ENCODE measurements at places on chromosomes 16 and 17.

GRCh38 chr17:9814337-9814945 lies 7.4 kb downstream of the GSG1L2 start:
- DNase-seq, result no peak

GRCh38 chr16:50879873-50880695 lies 138.2 kb downstream of the CYLD start:
- DNase-seq, result no peak

- no peak for DNase-seq
Observed at GRCh38 chr17:64448665-64449512, at the start of gene MILR1. Gene MILR1 (plus strand): TSS chr17:64449115. CDS start chr17:64449169, 54 bp downstream.

DNA sequence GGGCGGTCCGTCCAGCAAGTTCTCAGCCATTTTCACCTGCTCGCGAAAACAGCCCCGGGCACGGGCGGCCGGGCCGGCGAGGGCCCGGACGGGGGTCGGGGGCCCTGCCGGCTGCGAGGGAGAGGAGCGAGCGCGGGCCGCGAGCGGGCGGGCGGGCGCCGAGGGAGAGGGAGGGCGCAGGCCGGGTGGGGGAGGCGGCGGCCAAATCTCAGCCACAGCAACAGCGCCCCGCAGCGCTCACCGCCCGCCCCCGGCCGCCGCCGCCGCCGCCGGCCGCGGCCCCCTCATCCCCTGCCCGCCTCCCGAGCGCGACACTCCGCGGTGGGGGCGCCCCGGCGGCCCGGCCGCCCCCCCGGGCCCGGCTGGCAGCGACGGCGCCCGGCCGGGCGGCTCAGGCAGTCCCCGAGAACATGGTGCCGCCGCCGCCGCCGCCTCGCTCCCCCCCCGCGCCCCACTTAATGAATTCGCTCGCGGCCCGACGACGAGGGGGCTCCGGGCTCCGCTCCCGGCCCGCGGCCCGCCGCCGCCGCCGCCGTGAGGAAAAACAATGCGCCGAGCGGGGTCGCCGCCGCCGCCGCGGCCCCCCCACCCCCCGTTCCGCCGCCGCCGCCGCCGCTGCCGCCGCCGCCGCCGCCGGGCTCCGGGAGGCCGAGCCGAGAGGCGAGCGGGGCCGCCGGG lies 487 bp downstream of the CREBBP start:
- DNase-seq, result peak; percentile 77

- no peak for DNase-seq
Observed at GRCh38 chr16:55207693-55208428, 116.1 kb upstream of the IRX6 start.

GRCh38 chr17:3635474-3636153 lies 436 bp downstream of the SHPK start:
- no peak for DNase-seq

DNA sequence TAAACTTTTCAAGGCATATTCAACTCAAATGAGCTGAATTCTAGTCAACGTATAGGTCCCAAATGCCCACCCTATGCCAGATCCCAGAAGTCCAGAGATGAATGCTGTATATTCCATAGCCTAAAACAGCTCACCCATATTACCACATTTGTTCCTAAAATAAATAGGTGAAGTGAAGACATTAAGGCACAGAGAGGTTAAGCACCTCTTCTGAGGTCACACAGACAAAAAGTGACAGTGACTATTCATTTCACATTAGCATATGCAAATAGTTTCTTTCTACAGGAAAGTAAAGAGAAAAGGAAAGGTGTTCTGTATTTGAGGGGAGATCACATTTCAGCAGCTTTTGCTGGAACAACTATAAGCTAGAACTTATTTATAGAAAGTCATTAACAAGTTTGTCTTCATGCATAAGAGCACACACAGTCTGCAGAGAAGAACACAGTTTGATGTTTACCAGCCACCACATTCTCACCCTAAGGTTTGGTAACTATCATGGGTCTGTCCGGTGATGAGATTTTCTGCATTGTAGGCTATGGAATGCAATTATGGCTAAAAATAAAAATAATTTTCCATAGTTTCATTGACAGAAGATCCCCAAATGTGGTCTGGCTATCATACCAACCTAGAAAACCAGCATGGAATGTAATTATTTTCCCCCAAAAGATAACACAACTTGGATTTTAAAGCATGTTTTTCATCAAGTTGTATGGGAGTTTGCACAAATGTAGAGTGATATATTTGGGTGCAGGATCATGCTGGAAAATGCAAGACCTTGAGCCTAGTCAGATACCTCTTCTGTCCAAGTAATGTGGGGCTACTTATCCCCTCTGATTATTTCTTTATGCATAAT lies 402.1 kb downstream of the UTP18 start:
- no peak for DNase-seq

GRCh38 chr17:76934561-76935320 lies 66.5 kb downstream of the MGAT5B start:
- DNase-seq, result no peak

DNA sequence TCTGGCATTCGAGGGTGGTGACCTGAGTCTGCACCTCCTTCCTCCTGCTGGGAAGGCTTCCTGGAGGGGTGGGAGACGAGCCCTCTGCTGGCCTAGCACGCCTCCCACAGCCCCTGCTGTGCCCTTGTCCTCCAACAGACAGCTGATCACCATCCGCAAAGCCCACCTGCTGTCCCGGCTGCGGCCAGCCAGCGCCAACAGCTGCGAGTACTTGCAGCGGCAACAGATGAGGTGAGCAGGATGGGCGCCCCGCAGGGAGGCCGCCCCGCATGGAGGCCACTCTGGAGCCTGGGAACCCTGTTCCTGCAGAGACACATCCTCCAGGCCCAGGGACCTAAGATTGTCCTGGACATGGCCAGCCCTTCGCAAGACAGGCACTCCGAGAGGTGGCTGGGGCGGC lies 21.6 kb downstream of the UBALD1 start:
- no peak for DNase-seq

DNA sequence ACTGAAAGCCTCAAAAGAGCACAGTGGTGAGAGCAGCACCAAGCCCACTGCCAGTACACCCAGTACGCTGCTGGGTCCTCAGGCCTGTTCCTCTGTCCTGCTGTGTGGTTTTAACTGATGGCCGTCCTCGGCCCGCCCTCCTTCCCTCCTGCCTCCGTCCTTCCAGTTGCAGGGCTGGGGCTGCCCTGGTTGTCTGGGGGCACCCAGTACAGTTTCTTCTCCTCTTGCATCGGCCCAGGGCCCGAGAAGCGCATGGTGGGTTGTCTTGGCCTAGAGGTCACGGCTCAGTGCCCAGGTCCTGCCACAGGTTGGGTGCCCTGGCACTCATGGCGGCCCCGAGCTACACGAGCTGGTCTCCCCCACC lies 70.8 kb upstream of the KCTD5 start:
- DNase-seq, result no peak

DNA sequence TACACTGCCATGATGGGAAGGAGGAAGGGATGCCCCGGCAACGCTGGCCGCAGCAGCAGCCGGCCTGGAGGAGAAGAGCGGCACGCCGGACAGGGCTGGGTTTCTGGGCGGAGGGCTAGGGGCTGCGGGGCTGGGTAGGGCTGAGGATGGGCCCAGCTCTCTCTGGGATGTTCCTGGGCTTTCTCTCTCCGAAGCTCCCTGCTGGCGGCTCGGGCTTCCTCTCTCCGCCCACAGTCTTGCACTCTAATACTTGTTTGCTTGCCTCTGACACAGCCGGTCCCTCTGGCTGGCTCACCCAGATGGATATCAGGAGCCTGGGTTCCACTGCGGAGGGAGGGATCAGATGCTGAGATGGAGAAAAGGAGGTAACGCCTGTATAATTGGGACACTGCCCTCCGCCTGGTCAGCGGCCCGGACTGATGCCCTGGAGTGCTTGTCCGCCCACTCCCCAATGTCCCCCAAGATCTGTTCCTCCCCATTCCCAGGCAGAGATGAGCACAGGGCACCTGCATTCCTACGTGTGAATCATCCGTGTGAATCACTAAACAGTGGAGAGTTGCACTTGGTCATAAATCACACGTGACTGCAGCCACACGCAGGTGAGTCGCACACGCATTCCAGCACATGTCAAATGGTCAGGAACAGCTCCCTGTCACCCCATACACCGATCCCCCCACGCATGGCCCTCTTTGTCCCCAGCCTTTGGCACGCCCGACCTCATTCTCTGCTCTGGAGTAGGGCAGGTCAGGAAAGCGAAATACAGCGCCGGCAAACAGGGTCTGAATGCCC lies at the start of gene ALOXE3:
Gene ALOXE3 (minus strand): TSS at position 535 of the 789 bp plus-strand sequence. CDS start 524 bp downstream, at position 11.
- DNase-seq, result no peak

- DNase-seq, result peak; percentile 43
Observed at GRCh38 chr16:85334718-85335583, 222.7 kb upstream of the CIBAR2 start.

DNA sequence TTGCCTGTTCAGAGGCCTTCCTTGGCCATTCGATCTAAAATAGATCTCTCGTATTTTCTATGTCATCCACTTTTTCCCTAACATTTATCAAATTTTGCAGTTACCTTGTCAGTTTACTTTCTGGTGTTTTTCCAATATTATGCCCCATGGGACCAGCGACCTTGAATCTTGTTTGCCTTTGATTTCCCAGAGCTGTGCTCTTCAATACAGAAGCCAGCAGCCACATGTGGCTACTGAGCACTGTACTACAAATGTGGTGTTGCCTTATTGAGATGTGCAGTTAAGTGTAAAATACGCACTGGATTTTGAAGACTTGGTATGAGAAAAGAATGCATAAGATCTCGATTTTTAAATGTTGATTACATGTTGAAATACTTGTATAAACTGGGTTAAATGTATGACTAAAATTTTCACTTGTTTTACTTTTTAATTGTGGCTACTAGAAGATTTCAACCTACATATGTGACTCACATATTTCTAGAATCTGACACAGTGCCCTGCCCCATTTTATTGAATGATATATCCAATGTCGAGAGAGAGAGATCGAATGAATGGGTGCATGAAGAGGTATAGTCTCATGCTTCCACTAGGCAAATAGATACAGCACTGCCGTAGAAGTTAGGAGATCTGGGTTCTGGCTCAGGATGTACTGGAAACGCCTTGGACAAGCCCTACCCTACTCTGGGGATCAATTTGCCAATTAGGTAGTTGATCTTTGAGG lies 824 bp upstream of the PSME3 start:
- no peak for DNase-seq

DNA sequence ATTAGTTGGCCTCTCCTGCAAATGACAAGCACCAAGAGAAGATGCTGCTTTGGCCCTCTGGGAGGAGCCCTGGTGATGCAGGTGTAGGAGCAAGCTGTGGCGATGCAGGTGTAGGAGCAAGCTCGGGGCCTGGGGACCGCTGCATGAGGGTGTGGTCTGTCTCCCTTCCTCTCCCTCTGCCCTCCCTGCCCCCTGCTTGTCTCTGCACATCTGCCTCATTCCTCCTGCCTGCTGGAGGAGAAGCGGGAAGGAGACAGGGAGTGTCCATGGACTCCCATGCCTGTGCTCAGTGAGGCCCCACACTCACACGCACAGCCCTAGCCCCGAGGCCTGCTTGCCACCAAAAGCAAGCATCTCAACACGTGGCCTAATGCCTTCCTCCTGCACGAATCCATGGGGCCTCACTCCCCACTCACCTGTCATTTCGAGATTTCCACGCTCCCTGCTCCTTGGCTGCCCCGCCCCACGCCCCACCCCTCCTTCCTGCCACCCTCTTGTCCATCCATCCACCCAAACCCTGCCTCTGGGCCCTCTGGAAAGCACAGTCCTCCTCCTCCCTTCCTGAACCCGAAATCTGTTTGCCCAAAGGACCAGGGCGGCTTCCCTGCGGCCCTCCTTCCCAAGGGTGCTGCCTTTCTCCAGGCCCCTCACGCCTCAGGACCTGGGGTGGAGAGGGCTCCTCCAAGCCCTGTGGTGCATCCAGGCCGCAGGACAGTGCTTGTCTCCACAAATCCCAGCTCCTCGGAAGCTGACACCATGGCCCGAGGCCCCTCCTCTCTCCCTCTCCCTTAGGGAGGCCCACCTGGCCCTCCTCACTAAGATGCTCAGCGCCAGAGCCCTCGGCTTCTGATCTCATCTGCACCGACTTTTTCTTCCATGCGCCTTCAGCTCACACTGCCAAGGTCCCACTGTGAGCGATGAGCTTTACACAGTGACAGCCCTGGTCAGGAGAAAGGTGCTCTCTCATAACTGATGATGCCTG lies 11.8 kb upstream of the ALDH3A1 start:
- no peak for DNase-seq

- no peak for DNase-seq
Observed at GRCh38 chr16:23521037-23521743, 10.9 kb upstream of the GGA2 start.

GRCh38 chr16:87806261-87806640 lies 40.5 kb upstream of the KLHDC4 start:
- DNase-seq, result peak; percentile 59

DNA sequence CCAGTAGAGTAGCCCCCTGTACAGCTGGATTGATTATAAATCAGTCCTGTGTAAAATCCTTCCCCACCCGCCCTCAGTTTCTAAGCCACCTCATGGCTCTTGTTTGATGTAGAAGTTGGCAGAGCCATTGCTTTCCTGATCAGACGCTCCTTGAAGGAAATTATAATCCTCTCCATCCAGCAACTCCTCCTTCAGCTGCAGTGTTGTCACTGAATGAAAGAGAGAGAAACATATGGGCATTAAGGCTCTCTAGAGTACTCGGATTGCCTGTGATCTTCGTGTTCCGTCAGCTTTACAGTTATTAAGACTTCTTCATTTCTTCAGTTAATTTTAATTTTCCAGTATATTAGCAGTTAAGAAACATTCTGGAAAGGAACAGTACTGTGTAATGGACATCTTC lies 14.3 kb downstream of the NME2 start:
- DNase-seq, result no peak

- DNase-seq, result peak; percentile 65
Observed at GRCh38 chr17:4710693-4711634, 532 bp downstream of the ARRB2 start.

- no peak for DNase-seq
Observed at GRCh38 chr17:64291268-64291851, 28.3 kb upstream of the TEX2 start.

GRCh38 chr16:29926711-29927052 lies 656 bp upstream of the KCTD13 start:
- DNase-seq, result no peak

DNA sequence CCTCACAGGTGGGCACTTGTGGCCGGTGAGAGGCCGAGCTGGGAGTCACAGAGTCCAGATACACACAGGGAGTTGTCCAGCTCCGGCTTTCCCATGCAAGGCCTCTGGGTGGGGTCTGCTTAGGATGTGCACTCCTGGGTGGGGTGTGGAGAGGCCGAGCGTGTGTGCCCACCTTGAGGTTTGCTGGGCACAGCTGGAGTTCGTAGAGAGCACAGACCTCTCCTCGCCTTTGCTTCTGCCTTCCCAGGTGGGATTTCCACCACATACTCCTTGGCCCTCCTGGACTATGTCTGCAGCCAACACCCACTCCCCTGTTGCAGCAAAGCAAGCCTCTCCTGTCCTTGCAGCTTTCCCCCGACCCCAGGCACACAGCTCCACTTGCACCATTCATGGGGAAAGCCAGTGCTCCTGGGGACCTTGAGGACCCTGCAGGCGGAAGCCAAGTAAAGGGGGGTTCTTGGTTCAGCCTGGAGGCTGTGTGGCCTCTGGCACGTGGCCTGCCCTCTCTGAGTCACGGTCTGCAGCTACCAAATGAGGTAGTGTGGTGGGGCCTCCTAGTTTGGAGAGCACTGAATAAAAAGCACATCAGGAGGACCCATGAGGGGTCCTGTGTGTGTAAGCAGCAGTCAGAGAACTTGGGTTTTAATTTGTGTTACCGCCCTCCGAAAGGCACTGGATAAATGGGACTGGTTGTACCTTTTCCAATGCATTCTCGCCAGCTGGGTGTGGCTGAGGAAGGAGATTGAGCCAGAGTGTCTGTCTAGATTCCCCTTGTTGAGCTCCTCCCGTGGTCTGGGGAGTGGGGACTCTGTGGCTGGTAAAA lies 31.5 kb downstream of the MPRIP start:
- no peak for DNase-seq
